ENCODE measurements at places on chromosomes 3 and 15.

DNA sequence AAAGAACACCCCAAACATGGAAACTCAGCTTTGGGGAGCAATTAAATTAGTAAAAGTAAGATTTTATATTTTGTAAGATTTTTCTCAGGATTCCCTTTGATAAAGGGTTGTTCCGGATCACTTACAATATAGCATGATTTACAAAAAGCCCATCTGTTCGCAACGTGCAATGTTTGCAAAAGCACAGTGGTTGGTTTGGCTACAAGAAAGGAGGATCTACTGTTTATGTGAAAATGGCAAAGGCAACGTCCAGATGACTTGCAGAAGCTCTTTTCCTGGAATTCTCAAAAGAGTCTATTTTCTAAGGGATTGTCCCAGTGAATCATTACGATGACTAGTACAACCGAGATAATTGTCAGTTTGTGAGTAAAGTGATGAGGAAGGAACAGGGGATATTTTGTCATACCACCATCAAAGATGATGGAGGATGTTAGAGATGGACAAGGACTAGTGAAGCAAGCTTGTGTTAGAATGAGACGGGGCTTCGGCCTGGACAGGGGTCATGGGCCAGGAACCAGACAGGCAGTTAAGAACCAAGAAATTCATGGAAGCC, 71.6 kb downstream of the CRYGS start:
- DNase-seq = no peak

DNA sequence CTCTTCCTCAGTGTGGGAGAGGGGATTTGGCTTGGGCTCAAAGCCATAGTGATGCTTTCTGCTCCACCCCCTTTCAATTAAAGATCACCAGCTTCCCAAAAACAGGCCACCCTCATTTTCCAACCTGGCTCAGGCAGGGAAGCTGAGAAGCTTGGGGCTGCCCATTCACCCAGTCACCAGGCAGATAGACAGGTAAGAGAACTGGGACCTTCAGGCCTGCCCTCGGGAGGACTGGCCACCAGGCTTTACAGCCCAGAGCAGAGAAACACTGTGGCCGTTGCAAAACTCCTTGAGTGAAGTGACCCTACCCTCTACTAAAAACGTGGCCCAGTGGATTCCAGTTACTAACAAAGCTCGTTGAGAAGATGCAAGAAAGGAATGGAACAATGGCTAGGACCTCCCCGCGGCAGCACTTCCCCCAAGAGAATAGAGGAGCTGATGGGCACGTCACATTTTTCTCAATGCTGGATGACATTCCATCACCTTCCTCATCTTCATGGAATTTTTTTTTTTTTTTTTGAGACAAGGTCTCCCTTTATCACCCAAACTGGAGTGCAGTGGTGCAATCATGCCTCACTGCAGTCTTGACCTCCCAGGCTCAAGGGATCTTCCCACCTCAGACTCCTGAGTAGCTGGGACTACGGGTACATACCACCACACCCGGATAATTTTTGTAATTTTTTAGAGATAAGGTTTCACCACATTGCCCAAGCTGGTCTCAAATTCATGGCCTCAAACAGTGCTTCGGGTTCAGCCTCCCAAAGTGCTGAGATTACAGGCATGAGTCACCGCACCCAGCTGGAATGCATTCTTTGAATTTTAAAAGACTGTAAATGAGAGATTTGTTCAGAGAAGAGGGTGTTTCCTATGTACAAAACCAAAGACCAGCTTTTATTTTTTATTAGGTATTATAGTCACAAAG, 37.9 kb downstream of the LIPC start:
- no peak for DNase-seq

GRCh38 chr15:38674448-38674847, 109.8 kb upstream of the RASGRP1 start:
- no peak for DNase-seq

GRCh38 chr15:60519218-60519617, 40.3 kb upstream of the ICE2 start:
- no peak for DNase-seq

DNA sequence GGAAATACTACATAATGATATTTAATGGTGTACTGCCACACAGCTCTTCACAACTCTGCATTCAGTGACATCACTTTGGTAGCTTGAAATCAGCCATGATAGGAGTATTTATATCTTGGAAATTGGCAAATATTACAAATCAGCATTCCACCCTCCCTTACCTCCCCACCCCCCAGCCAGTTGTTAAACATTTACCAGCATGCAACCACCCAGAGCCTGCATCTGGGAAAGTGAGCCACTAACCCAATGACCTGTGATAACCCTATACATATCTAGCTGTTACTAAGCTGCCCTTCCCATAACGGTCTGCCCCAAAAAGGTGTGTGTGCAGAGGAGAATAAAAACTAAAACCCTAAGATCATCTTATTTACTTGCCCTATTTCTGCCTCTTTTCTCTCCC, 44.6 kb upstream of the SATB1 start:
- DNase-seq = no peak

Measured in activated CD8-positive, alpha-beta memory T cell treated with anti-CD3 and anti-CD28 coated beads, Interleukin-2, amount 50 U/mL, for 48 hours (primary cell).